AG04450 (cell line): ENCODE measurements at places on chromosomes 11 and 22.

GRCh38 chr22:19687561-19688300, 26.6 kb upstream of the SEPTIN5 start:
- DNase-seq, result no peak

DNA sequence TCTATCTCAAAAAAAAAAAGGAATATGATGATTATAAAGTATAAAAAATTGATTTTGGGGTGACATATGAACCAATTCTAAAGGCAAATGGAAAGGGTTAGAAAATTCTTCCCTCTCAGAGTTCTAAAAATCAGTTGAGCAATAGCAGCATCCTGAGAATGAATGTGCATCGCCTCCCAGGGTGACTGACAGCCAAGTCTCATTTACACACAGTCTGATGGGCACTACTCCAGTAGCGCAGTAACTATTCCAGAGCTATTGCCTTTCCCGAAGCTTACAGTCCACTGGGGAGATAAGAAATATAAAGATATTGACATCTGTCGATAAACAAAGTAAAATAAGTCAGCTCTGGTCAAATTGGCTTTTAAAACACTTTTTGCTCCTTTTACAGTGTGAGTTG, 32.3 kb upstream of the SORL1 start:
- DNase-seq, result no peak

- DNase-seq, result no peak
These were observed 715.2 kb upstream of the TENM4 start for GRCh38 chr11:80156062-80156461.

- no peak for DNase-seq
These were observed 553.5 kb downstream of the TBC1D22A start for GRCh38 chr22:47315862-47316419.

- no peak for DNase-seq
These were observed 7.0 kb downstream of the UNC93B1 start for GRCh38 chr11:67996622-67997474.

GRCh38 chr22:30643055-30643875, 7.7 kb downstream of the SLC35E4 start:
- DNase-seq, result no peak

DNA sequence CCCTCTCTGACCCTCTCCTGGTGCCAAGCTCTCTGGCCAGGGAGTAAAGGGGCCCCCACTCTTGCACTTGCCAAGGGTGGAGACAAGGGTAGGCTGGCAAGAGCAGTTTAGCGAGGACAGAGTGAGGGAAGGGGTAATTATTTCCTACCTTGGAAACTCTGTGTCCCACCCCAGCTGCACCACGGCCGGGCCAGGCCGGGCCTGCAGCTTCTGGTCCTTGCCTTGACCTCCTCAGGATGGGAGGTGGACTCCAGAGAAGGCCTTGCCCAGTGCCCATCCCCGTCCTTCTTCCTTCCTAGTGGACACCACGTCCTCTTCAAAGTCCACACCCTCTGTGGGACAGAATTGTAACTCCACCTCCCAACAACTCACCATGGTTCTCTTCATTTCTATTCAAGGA, 18.4 kb upstream of the OSBPL5 start:
- no peak for DNase-seq

- DNase-seq, result no peak
These were observed 5.1 kb upstream of the INTS4 start for GRCh38 chr11:77999446-78000030.

- no peak for DNase-seq
These were observed 41.3 kb downstream of the NARS2 start for GRCh38 chr11:78533399-78533798.

GRCh38 chr11:114880442-114880841, 202.1 kb downstream of the NXPE2 start:
- no peak for DNase-seq

DNA sequence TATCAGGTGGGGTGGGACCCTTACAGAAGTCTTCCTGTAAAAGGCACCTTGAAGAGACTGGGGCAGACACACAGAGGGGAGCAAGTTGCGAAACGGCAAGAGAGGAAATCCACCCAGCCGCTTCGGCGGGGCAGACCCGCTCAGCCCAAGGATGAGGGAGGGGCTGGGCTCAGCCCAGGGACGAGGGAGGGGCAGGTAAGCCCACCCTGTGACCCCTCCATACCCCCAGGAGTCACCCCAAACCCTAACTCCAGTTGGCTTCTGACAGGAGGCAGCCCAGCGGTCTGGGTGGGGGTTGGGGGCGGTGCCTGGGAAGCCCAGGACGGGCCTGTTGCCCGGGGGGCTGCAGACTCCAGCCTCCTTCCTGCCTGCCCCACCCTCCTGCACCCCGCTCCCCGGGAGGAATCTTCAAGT, 965 bp downstream of the OSBPL5 start:
- DNase-seq, result no peak

- no peak for DNase-seq
These were observed 116.3 kb upstream of the APOA1 start for GRCh38 chr11:116953530-116954285.

- DNase-seq, result no peak
These were observed 97.0 kb upstream of the MPPED2 start for GRCh38 chr11:30683176-30683575.

GRCh38 chr11:76067099-76067498, 139.2 kb downstream of the WNT11 start:
- DNase-seq, result no peak

DNA sequence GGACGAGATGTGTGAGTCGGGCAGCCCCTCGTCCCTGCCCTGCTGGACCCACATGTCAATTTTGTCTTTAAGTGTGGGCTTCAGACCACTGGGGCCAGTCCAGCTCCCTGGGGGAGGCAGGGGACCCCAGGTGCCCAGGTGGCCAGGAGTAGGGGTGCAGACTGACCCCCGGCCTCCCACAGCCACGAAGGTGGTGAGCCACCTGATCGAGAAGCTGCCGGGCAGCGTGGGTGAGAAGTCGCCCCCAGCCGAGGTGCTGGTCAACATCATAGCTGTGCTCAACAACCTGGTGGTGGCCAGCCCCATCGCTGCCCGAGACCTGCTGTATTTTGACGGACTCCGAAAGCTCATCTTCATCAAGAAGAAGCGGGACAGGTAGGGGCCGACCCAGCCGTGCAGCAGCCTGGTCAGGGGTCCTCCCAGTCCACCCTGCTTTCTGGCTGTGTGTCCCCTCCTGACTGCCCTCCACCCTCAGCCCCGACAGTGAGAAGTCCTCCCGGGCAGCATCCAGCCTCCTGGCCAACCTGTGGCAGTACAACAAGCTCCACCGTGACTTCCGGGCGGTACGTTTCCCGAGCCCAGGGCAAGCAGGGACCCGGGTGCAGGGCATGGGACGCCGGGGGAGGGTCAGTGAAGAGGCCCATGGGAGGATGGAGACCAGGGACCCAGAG, 9.9 kb downstream of the PKP3 start:
- no peak for DNase-seq

DNA sequence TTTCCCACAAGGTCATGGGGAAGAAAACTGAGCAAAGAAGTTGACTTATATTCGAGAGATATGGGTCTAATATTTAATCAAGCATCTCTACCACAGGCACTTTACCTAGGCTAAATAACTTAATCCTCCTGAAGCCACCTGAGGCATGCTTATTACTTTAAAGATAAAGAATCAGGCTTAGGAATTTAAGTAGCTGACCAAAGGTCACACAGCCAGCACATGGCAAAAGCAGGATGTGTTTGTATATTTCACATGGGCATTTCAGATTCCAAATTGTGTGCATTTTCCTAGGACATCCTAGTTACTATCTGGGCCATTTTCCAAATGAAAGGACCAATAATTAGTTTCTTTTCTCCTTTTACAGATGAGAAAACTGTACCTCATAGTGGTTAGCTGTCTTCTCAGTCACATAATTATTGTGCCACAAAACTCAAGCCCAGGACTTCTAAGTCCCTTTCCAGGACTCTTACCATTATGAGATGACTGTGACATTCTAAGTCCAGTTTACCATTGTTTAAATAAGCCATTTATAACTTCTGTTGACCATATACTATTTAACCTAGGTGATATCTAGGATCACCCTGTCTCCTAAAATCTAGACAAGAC, 112.1 kb upstream of the ZC3H12C start:
- DNase-seq, result no peak
